Hepatic stellate cell (primary cell): ENCODE measurements at places on chromosomes 12 and 14.

DNA sequence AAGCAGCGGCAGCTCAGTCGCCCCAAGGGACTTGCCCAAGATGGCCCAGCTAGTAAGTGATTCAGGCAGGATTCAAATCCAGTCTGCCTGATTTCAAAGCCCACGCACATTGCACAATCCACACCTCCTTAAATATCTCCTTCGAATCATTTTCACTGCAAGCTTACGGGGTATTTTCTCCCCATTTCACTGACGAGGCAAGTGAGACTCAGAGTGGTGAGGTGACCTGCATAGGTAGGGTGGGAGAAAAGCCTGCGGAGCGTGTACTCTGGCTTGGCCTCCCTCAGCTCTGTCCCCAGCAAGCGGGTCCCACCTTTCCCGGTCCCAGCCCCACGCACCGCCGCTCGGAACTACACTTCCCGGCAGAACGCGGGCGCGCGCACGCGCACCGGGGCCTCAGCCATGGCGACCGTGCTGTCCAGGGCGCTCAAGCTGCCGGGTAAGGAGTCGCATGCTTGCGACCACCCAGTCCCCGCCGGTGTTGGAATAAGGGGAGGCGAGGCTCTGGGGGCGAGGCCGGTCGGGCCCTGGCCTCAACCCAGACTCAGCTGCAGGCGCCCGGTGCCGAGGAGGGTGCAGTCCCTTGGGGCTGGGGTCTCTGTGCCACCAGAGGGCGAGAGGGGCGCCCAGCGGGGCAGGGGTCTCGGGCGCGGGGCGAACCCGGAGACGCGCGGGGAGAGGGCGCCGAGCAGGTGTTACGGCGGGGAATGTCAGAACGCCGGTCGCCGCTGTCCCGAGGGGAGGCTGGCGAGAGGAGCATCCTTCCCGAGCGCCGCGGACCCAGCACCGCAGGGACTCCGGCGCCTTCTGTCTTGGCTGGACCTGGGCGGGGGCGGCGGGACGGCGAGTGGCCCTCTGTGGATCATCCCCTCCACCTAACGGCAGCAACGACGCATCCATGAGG lies at the start of gene FAM234B:
Gene FAM234B (plus strand): TSS at position 380 of the 904 bp plus-strand sequence. CDS start 23 bp downstream, at position 403.
- DNase-seq: peak; percentile 86

DNA sequence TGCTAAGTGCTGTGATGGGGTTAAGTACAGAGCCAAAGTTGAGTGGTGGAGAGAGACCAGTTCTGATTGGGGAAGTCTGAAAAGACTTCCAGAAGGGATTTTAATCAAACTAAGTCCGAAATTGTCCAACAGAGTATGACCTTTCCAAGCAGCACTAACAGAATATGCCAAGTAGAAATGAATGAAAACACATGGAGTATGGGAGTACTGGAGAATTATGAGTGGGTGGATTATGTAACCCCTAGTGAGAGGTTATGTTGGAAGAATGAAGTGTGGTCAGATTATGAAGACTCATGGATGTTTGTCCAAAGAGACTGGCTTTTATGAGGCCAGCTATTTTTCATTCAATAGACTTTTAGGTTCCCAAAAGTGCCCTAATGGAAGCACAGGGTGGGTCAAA lies 94.0 kb upstream of the PLEKHA5 start:
- peak; percentile 12 for DNase-seq

GRCh38 chr12:11500188-11500860 lies 105.0 kb upstream of the PRB2 start:
- DNase-seq: peak; percentile 60

- no peak for DNase-seq
Measured at GRCh38 chr12:105878964-105879363, 259.8 kb downstream of the NUAK1 start.

GRCh38 chr14:85596562-85596961 lies 66.6 kb downstream of the FLRT2 start:
- no peak for DNase-seq

GRCh38 chr12:42716491-42716891 lies 126.9 kb upstream of the PRICKLE1 start:
- peak; percentile 44 for DNase-seq

GRCh38 chr14:46250113-46250703 lies 401.4 kb downstream of the RPL10L start:
- peak; percentile 0 for DNase-seq

GRCh38 chr12:26359576-26359975 lies 164.2 kb downstream of the SSPN start:
- DNase-seq: no peak

GRCh38 chr14:94173471-94173884 lies 644 bp upstream of the PPP4R4 start:
- DNase-seq: no peak

- no peak for DNase-seq
Measured at GRCh38 chr14:93811676-93812075, 23.4 kb upstream of the PRIMA1 start.

GRCh38 chr14:65560340-65561027 lies 148.0 kb downstream of the FUT8 start:
- DNase-seq: no peak

GRCh38 chr14:100106250-100107112 lies 41.3 kb downstream of the EVL start:
- DNase-seq: no peak

GRCh38 chr12:69585189-69586062 lies at the start of gene CCT2:
Gene CCT2 (plus strand): TSS chr12:69585459. CDS start chr12:69585522, 63 bp downstream.
- DNase-seq: peak; percentile 92

GRCh38 chr14:104549536-104550339 lies 29.8 kb upstream of the C14orf180 start:
- DNase-seq: no peak

- no peak for DNase-seq
Measured at GRCh38 chr12:109592905-109593272, 19.3 kb downstream of the MVK start.

- no peak for DNase-seq
Measured at GRCh38 chr14:100345711-100346110, 22.6 kb downstream of the SLC25A47 start.

DNA sequence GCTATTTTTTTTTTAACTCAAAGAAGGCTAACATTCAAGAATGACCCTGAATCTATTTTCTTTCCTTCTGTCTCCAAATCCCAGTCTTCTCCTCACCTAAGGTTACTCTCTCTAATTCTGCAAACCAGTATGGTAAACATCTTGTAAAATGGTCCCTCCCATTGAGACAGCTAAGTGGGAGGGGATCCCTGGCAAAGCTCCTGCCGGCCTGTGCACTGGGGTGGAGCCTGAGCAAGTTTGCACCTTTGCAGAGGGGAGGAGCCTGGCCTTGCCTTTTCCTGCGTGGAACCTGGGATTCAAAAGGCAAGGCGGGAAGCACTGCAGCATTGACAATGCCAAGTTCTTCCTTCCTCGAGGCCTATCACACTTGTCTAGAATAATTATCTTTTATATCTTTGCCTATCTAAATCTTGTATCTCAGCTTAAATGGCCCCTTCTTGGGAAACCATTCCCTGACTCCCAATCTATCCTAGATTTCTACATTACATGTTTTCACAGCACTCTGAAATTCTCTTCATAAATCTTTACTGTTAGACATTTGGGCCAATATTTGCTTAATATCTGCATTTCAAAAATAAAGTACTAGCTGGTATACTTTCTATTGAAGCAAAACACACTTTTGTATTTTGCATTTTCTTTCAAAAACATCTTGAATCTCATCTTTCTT lies 83.0 kb downstream of the EPS8 start:
- no peak for DNase-seq

DNA sequence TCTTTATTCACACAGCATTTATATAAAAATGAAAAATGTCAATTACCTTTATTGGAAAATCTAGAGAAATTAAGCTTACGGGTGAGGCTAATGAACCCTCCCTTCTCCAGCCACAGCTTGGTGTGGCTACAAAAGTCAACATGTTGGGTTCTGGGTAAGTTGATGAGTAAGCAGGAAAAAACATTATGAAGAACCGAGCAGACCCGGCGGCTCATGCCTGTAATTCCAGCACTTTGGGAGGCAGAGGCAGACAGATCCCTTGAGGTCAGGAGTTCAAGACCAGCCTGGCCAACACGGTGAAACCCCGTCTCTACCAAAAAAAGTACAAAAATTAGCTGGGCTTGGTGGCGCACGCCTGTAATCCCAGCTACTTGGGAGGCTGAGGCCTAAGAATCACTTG lies 10.9 kb downstream of the NAA25 start:
- DNase-seq: no peak

DNA sequence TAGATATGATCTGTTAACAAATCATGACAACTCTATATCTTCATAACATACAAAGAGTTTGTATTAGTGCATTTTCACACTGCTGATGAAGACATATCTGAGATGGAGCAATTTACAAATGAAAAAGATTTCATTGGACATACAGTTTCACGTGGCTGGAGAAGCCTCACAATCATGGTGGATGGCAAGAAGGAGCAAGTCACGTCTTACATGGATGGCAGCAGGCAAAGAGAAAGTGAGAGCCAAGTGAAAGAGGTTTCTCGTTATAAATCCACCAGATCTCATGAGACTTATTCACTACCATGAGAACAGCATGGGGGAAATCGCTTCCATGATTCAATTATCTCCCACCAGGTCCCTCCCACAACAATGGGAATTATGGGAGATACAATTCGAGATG lies 157.6 kb downstream of the DUSP6 start:
- no peak for DNase-seq

- DNase-seq: no peak
Measured at GRCh38 chr12:108709697-108710096, 21.6 kb downstream of the CORO1C start.

GRCh38 chr12:52231305-52232202 lies 1.5 kb upstream of the KRT7 start:
- no peak for DNase-seq

DNA sequence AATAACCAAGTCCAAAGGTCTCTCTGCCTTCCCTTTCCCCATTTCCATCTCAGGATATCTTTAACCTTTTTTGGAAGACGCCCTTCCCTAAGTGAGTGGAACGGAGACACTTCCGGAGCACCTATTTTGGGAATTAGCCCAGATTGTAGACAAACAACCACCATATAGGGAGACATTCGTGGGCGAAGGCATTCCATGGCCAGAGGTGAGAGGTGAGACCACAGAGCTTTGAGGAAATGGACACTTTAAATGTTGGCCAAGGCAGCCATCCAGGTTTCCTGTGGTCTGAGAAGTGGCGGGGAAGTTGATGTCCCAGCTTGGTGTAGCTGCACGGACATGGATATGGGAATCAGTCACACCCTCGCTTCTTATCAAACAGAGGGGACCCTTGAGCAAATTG lies 69.4 kb upstream of the BDKRB2 start:
- no peak for DNase-seq

DNA sequence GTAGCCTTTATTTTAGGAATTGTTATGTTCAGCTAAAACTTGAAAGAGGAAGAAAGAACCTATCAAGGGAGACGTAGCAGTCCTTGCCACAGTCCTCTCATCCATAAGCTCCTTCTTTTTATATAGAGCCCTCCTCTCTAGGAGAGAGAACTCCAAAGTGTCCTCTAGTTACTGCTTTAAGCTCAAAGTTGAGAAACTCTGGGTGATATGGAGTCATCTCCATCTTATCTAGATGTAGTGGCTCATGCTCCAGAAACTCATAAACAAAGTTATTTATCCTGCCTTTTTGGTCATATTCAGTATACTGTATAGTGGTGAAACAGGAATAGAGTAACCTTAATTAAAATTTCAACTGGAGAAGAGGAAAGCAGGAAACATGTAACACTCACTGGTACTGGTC lies 90.4 kb upstream of the ATF7IP start:
- DNase-seq: no peak

GRCh38 chr14:95523815-95524448 lies 7.5 kb upstream of the SYNE3 start:
- no peak for DNase-seq

DNA sequence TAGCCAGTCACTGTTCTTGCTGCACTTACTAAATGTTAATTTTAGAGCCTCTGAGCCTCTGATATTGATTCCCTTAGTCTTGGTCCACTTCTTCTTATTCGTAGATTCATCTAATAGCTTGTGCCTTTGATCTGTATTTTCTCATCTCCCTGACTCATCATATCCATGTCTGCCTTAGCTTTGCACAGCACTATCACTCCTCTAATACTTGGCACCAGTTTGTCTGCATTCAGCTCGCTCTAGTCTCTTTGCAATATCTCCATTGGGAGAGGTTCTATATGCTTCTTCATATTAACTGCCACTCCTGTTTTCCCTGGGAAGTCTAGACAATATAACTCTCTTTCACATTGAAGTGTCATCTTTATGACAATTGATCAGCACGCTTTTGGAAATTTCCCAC lies 68.5 kb upstream of the CSRP2 start:
- no peak for DNase-seq

- no peak for DNase-seq
Measured at GRCh38 chr12:106171117-106171750, 32.5 kb upstream of the NUAK1 start.

DNA sequence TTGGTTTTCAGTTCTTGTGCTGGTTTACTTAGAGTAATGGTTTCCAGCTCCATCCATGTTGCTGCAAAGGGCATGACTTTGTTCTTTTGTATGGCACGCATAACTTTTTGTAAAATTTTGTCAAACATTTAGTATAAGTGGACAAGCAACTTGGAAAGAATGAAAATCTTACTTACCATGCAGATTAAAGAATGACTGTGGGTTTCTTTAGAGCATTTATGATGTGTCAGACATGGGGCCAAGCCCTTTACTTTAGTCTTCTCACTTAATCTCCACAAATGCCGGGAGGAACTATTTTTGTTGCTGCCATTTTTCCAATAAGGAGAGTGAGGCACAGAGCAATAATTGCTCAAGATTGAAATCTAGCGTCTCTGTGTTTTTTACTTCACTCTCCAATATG lies 652.5 kb upstream of the TBX3 start:
- DNase-seq: no peak

GRCh38 chr12:115771065-115771464 lies 506.4 kb downstream of the MED13L start:
- DNase-seq: no peak

DNA sequence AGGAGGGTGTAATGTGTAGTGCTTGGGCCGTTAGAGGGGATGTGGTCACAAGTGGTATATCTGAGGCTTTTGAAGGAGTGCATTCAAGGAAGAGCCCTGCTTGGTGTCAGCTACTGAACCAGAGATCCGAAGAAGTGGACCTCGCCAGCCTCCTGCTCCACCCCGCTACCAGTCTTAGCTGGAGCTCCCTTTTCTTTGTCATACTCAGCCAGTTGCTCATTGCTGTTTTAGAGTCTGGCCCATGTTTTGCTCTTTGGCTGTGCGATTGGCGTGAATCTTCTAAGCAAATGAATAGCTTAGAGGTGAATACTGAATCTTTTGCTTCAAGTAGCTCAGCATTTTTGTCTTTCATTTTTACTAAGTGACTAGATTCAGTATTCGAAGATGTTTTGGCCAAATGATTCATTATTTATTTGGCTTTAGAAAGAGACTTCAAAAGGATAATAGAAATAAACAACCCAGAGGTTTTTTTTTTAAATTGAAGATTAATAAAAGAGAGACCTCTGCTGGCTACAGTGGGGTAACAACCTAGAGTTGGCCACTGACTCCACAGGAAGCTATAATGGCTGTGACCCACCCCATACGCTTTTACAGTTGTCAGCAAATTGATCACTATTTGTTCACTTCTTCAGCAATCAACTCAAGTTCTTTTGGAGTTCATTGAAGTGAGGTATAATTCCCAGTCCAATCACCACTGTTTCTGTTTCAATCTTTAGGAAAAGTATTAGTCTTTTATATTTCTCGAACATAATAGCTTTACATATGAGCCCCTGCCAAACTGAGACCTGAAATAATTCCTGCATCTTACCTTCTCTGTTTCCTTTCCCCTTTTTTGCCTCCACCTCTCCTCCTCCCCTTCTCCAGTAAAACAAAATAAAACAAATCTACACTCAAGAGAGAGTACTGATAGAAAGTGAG lies 19.9 kb downstream of the CDKN1B start:
- DNase-seq: peak; percentile 43
